ENCODE measurements at places on chromosomes 16 and 17.

DNA sequence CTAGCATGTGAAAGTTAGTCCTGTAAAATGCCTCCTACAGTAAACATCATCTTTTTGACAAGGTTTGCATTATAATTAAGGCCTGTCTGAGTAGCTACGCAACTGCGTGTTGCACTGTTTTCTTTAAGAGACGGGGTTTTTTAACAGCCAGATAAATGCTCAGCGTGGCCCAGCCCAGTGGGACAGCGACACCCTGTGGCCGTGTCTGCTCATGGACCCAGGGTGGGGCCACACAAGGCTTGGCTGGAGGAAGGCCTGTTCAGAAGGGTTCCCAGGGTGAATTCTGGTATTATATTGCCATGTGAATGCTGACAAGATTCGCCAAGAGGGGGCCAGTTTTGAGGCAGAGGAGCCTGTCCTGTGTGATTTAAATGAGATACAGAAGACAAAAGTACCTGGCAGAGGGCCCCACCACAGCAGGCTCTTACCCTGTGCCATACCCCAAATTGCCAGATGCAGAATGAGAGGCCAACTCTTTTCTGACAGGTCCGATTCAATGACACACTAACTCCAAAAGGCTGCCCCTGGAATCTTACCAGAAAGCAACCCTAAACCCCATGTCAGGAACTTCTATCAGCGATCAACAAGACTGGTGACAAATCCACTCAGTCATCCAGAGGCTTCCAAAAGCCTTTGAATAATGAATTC, 65.9 kb upstream of the IRX6 start:
- DNase-seq, result no peak

DNA sequence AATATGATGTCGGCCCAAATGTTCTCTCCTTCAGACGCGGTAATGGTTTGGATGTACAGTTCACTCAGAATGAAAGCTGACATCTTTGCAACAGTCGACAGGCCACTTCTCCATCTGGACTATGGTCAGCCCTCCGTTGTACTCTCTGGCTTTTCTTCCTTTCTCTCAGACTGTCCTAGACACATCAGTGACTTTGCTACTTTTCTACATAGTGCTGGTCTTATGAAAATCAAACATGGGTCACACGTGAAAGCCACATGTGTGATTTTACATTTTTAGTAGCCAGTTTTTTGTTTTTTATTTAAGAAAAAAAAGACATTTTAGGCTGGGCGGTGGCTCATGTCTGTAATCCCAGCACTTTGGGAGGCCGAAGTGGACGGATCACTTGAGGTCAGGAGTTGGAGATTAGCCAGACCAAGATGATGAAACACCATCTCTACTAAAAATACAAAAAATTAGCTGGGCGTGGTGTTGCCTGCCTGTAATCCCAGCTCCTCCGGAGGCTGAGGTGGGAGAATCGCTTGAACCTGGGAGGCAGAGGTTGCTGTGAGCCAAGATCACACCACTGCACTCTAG, 644.1 kb downstream of the KCNJ2 start:
- no peak for DNase-seq

DNA sequence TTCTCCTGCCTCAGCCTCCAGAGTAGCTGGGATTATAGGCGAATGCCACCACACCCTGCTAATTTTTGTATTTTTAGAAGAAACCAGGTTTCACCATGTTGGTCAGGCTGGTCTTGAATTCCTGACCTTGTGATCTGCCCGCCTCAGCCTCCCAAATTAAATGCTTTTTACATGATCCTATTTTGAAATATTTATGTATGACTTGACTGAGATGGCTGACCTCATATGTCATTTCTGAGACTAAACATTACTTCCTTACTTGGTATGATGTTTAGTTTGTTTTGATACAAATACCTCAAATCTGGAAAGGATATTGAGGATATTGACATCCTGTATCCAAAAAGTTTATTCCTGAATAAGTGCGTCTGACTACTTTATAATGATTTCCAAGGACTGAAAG, 11.9 kb downstream of the CALCOCO2 start:
- no peak for DNase-seq

DNA sequence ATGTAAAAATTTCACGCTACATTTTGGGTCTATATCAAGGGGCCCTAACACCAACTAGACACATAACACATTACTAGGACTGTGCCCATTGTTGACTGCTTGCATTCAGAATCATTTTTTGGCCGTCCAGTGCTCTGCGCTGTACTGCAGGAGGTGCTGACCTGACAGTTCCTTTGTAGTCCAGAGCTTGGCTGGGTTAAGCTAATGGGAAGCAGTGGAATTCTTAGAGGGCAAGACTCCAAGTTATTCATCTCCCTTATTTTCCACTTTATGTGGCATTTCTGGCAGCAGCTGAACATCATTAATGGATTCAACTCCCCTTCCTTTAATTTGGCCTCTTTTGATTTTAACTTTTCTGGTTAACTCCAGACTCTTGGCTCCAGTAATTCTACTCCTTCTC, 351.7 kb downstream of the CDH8 start:
- no peak for DNase-seq

- DNase-seq, result no peak
Observed at GRCh38 chr16:50323335-50324011, 45.3 kb downstream of the BRD7 start.

GRCh38 chr16:83530293-83530692, 277.5 kb upstream of the HSBP1 start:
- DNase-seq, result no peak

DNA sequence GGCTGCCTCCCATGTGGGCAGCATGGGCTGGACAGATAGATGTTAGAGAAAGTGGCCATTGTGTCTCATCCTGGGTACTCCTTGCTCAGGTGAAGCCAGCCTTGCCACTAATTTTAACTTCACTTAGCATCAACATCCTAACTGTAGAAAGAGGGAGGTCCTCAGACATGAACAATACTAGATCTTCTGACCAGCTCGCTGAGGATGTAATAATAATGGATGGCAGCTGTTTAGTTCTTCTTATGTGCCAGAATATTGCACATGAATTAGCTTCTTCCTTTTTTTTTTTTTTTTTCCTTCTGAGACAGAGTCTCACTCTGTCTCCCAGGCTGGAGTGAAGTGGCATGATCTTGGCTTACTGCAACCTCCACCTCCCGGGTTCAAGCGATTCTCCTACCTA, 232.4 kb downstream of the CCDC182 start:
- DNase-seq, result no peak

DNA sequence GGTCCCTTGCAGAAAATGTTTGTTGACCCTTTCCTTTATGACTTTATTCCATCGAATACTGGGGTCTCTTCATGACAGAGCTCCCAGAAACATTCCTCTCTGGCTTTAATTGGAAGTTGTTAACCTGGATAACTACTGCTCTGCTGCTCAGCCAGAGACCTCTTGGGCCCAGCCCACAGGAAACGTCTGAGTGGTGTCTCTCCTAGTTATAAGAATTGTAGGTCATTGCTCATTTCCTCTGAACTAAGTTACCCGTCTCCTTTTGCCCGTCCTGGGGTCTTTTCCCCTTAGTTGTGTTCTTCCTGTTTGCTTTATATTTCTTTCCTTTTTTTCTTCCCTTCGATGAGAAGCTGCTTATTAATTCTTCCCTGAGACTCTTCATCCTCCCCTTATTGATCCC, 9.0 kb downstream of the MAP2K6 start:
- DNase-seq, result no peak

- no peak for DNase-seq
Observed at GRCh38 chr17:82170412-82170961, 42.2 kb downstream of the CCDC57 start.

- no peak for DNase-seq
Observed at GRCh38 chr16:27641260-27641659, 91.3 kb downstream of the KATNIP start.

Data from stimulated activated CD4-positive, alpha-beta T cell treated with anti-CD3 and anti-CD28 coated beads, TNF-alpha, amount 100 ng/mL, for 1 hour (primary cell).